Activated T-helper 1 cell treated with Interleukin-2 at 50 U/mL for 16 hours (primary cell): ENCODE measurements at places on chromosomes 13 and 19.

DNA sequence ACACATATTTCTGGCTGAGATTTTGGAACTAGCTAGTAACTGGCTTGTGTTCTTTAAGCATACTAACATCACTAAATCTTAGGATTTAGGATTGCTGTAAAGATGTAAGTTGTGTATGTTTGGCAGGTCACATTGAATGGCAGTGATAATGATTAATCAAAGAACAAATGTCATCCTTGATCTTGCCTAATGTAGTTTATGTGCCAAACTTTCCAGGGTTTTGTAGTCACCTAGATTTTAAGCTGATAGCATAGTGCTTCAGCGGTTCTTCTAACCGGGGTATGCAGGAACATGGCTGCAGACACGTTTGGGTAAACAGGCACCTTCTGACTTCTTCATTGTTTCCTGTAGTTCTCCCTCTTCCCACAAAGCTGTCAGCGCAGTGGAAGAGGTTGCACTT, 9.7 kb downstream of the CLN5 start:
- DNase-seq, result no peak

GRCh38 chr19:13033244-13033643, 38.0 kb downstream of the NFIX start:
- DNase-seq, result no peak

- no peak for DNase-seq
Measured at GRCh38 chr13:85626603-85627002, 172.6 kb downstream of the SLITRK6 start.

DNA sequence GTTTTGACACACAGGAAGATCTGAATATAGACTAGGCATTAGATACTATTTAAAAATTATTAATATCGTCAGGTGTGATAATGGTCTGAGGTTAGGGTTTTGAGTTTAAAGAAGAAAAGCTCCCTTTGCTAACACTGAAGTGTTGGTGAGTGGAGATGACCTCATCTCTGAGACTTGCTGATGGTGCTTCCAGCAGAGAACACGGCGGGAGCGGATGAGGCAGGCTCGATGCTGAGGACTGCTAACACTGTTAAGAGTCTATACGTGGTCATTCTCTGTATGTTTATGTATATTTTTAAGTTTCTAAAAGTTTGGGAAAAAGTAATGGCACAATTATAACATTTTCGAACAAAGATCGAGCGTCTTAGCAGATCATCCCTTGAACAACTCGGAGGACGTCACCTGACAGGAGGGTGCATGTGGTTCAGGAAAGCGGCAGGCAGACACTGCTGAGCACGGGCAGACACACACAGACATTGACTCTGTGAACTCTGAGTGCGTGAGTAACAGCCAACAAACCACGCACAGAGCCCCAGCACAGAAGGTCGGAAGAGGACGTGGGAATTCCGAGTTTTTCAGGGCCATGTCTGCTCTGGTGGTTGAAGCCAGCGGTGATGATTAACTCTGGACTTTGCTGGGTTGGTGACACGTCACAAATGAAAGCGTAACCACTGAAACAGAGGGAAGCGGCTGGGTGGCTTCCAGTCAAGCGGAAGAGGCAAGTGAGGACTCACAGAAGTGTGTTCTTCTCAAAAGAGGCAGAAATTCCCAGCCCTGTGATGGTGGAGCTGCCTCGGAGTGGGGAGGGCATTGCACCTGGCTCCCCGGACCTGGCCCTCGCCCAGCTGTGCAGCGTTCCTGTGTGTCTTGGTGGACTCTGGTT, 91.9 kb upstream of the TEX29 start:
- DNase-seq, result no peak

GRCh38 chr13:98267080-98267912, 90.2 kb upstream of the RNF113B start:
- no peak for DNase-seq

DNA sequence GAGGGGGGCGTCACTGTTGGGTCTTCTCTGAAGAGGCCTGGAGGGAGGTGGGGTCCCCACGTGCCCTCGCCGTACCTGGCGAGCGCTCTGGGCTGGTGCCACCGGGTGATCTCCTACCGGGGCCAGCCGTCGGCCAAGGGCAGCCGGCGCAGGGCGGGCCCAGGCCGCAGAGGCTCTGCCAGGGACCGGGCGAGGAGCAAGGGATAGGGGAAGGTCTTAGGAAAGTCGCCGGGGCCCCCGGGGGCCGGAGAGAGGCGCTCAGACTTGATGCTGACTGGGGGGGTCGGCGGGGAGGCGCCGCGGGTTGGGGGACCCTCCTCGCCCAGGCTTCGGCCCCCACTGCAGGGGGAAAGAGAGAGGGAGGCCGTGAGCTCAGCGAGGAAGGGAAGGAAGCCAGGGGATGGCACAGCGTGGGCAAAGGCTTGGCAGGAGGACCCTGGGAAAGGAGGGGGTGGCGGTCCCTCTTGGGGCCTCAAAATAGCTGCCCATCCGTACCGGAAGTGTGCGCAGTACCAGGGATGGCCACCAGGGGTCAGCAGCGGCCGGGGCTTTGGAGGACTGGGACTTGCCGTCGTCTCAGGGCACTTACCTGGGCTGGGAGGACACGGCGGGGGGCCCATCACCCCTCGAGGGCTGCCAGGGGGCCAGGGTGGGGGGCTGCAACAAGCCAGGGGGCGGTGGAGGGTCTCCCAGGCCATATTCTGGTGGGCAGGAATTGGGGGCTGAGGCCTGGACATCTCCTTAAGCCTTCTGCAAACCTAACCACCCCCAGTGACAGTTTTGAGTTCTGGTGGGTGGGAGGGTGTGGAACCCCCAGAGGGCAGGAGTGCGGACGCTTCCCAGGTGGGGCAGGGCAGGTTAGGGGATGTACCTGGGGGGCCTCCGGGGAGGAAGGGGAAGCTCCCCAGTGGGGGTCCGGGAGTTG, 7.7 kb upstream of the TMEM161A start:
- DNase-seq, result peak; percentile 78

DNA sequence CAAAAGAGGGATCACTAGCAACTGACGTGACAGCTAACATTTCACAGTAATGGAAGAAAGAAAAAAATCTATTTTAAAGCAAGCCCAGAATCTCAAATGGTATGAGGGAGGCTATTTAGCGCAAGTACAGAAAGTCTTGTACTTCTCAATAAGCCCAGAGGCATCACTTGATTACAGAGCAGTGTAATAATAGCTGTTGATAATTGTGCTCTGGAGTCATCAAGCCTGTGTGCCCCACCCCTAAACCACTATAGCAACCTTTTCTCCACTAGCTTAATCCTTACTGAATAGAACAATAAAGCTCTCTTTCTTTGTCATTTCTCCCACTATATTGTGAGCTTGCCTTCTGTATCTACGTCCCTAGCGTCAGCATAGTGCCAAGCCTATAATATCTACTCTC, 56.6 kb downstream of the FREM2 start:
- DNase-seq, result no peak

GRCh38 chr13:51628059-51628852, 44.0 kb downstream of the WDFY2 start:
- DNase-seq, result no peak

- DNase-seq, result no peak
Measured at GRCh38 chr19:30656520-30657100, 284.4 kb downstream of the ZNF536 start.

DNA sequence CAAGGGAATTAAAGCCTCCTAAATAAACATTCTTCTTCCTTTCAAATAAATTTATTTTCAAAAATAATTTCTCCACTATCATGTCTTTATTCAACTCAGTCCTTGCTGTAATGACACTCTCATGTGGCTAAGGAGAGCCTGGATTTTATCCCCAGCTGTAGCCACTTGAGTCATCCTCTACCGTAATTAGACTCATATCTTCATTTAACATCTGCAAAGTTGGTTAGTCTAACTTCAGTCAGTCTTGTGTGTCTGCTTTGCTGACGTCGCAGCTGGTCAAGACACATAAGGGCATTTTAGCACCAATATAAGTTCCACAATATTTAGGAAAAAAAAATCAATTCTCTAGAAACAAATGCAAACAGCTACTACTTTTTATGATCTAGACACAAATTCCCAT, 776.4 kb upstream of the ATXN8OS start:
- no peak for DNase-seq

- no peak for DNase-seq
Measured at GRCh38 chr13:53601113-53601512, 572.5 kb downstream of the OLFM4 start.

- no peak for DNase-seq
Measured at GRCh38 chr13:25659091-25659795, 287.5 kb downstream of the ATP8A2 start.

- no peak for DNase-seq
Measured at GRCh38 chr19:35790981-35791813, 15.8 kb downstream of the ARHGAP33 start.

DNA sequence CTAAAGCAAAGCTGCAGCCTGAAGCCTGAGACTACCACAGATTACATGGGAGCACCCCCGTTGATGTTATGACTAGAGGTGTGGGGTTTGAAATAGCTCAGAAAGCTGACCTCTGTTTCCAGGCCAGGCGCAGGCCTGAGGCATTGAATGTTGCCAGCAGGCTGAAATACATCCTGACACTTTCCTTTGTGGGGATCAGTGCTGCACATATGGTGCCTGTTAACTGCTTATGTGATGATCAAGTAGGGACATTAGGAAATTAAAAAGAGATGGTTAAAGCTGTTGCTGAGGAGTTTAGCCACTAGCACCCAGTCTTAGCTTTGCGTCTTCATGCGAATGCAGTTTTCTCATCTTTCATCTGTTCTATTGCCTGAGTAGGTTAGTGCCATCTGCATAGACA, 83.2 kb downstream of the CCNA1 start:
- DNase-seq, result no peak

- no peak for DNase-seq
Measured at GRCh38 chr13:80390338-80390737, 49.4 kb upstream of the SPRY2 start.

- no peak for DNase-seq
Measured at GRCh38 chr13:83796364-83796763, 85.9 kb downstream of the SLITRK1 start.

GRCh38 chr19:51571599-51571998, 516 bp downstream of the ZNF175 start:
- no peak for DNase-seq

DNA sequence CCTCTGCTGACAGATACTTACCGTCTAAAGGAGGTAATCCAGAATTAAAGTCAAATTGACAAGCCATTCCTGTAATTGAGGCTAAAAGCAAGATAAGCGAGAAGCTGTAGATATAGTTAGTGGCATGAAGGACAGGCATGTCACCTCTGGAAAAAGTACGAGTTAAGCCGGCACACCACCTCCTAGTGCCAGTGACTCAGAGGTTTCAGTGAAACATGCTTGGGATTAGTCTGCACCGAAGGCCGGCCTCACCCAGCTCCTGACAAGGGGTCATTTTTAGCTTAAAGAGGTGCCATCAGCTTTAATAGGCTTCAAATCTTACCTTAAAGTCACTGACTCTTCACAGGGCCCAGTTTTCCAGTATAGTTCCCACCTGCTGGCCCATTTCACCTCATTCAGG, 838.0 kb downstream of the UQCRFS1 start:
- DNase-seq, result no peak

DNA sequence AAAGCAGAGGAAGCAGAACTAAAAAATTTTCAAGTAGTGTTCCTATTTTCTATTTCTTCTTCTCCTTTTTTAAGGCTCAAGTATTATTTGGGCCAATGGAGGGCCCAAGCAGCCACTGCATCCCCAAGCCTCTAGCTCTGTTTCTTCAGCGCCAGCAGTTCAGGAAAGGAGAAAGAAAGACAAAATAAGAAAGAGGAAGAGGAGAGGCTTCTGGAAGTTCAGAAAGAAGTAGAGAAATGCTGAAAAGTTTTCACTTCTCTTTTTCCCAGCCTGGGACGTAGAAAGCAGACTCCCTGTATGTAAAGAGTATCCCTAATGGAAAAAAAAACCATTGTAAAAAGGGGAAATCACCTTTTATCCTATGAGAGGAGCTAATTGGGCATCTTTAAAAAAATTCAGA, 165.5 kb upstream of the KLF12 start:
- no peak for DNase-seq

- DNase-seq, result no peak
Measured at GRCh38 chr19:2611483-2612464, 90.7 kb downstream of the GNG7 start.

DNA sequence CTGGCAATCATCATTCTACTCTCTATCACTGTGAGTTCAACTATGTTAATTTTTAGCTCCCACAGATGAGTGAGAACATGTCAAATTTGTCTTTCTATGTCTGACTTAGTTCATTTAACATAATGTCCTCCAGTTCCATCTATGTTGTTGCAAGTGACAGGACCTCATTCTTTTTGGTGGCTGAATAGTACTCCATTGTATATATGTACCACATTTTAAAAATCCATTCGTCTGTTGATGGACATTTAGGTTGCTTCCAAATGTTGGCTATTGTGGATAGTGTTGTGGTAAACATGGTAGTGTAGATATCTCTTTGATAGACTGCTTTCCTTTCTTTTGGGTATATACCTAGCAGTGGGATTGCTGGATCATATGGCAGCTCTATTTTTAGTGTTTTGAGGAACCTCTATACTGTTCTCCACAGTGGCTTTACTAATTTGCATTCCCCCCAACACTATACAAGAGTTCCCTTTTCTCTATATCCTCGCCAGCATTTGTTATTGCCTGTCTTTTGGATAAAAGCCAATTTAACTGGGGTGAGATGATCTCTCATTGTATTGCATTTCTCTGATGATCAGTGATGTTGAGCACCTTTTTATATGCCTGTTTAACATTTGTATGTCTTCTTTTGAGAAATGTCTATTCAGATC, 124.1 kb downstream of the PCCA start:
- DNase-seq, result no peak

GRCh38 chr13:102928941-102929675, 83.3 kb downstream of the ERCC5 start:
- no peak for DNase-seq
